ENCODE measurements at places on chromosomes 7 and 10.

DNA sequence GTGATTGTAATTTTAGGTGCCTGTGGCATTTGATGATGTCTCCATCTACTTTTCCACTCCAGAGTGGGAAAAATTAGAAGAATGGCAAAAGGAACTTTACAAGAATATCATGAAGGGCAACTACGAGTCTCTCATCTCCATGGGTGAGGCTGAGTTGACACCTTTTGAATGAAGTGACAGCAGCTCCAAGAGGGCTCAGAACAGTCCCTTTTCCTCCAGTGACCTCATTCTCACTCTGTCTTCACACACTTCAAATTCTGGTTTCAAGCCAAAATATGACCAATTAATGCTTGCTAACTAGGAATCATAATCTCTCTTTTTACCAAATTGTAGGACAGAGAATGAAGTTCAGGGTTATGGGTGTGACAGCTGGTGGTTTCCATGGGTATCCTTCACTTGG lies 18.9 kb downstream of the ZNF398 start:
- DNase-seq = no peak

GRCh38 chr7:158782761-158783401 lies 46.4 kb downstream of the ESYT2 start:
- DNase-seq = no peak

DNA sequence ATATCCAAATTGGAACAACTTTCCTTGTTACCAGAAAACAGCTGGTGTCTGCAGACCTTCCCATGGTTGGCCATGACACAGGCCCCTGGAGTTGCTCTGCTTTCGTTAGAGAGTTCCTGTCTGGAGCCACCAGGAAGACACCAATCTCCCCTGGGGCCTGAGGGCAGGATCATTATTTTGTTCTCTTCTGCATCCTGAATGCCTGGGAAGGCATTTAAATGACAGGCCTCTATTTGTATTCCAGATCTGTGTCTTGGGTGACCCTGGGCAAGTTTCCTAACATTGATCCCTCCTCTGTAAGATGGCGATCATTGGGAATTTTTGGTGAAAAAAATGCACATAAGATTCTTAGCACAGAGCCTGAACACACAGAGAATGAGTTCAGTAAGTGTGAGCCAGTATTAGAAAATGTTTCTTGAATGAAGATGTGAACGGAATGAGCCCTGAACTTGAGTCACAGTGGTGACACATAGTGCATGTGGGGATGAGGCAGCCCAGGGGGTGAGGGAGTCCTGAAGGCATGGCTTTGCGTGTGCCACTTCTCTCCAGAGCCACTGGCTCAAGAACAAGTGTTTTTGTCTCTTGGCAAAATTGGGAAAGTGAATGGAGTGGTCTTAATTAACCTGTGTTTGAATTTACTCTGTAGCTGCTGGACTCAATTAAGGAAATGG lies 28.4 kb downstream of the BMPER start:
- no peak for DNase-seq

DNA sequence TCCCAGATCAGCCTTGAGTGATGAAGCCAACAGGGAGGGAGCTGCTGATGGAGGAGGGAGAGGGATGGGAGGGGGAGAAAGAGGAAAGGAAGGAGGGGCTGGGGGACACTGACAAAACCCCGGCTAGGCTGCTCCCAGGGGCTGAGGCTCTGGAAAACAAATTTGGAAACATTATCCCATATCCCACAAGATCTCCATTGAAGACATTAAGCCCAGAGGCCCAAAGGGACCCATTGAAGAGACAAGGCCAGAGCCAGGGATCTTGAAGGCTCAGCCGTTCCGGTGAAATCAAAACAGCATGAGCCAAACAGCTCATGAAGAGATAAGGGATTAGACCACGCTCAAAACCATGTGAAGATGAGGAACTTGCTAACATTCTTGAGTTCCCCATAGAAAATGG lies 184.3 kb upstream of the ITGB1 start:
- DNase-seq = no peak

DNA sequence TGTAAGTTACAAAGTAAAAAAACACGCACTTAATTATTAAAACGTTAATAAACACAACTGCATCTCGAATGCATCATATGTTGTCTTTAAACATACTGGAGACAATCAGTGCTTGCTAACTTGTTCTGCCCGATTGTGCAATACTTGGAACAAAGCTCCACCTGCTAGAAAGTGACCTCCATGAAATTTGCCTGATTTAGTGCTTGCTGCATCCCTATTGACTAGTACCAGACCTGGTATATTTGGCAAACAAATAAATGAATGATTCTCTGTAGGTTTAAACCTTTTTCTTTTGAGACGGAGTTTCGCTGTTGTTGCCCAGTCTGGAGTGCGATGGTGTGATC lies 6.2 kb downstream of the BZW2 start:
- no peak for DNase-seq

GRCh38 chr7:149725916-149726315 lies 47.5 kb downstream of the ZNF467 start:
- DNase-seq = peak; percentile 42
